ENCODE measurements at places on chromosomes 16 and 17.

GRCh38 chr16:27326738-27327585, 13.2 kb downstream of the IL4R start:
- DNase-seq: no peak

DNA sequence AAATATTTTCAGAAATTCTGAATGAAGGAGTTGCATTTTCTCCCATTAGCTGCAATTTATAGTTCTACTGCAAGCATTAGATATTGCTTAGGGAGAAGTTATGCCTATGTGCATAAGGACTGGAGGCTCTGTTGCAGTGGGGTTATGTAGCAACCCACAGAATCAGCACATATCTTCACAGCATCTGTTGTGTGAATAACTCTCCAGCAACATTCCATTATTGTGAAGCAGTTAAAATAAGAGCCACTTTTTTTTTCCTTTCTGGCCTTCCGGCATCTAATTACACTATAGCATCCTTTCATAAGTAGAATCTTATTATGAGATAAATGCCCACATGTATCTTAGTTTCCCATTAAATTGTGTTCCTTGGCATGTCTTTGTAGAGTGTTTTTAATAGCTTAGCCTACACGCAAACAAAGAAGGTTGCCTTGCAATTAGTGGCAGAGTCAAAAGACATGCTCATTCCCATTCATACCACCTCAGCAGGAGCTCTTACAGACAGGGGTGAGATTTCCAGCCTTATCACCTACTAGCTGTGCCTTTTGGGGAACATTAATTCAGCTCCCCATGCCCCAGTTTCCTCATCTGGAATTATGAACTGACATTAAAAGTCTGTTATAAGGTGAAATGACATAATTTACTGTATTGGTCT, 596.0 kb upstream of the GOT2 start:
- DNase-seq: no peak

GRCh38 chr17:27324771-27325339, 30.9 kb downstream of the WSB1 start:
- no peak for DNase-seq

- no peak for DNase-seq
Observed at GRCh38 chr16:86892509-86892908, 314.2 kb downstream of the FOXL1 start.

DNA sequence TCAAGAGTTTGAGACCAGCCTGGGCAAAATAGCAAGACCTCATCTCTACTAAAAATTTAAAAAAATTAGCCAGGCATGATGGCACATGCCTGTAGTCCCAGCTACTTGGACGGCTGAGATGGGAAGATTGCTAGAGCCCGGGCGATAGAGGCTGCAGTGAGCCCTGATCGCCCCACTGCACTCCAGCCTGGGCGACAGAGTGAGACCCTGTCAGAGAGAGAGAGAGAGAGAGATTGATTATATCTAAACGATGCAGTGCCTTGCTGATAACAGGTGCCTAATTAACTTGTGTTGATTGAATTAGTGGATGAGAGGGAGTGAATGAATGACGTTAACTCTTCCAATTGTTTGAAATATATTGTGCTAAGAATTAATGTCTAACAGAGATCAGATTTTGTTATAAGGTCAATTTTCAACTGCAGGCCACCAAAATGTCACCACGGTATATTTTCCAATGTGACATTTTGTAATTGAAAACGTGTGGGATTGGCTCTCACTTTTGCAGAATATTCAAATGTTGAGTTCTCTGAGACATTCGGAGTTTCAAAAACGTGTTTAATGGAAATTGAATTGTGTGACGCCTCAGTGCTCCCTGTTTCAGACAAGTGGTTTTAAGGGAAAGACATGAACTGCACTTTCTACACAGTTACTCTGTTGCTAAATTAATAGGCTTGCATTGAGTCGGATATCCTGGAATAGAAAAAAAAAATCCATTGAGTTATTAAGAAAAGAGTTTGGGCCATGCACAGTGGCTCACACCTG, 53.6 kb downstream of the ABAT start:
- no peak for DNase-seq

All from NCI-H1694 treated with DMSO at 0.1 percent for 48 hours (cell line).